SJCRH30 (cell line): ENCODE measurements at places on chromosomes 5 and 9.

GRCh38 chr5:57676222-57677098, 193.8 kb upstream of the ACTBL2 start:
- DNase-seq: no peak

GRCh38 chr5:14286007-14286406, 142.9 kb downstream of the TRIO start:
- no peak for DNase-seq

GRCh38 chr5:14322437-14323187, 179.5 kb downstream of the TRIO start:
- no peak for DNase-seq

DNA sequence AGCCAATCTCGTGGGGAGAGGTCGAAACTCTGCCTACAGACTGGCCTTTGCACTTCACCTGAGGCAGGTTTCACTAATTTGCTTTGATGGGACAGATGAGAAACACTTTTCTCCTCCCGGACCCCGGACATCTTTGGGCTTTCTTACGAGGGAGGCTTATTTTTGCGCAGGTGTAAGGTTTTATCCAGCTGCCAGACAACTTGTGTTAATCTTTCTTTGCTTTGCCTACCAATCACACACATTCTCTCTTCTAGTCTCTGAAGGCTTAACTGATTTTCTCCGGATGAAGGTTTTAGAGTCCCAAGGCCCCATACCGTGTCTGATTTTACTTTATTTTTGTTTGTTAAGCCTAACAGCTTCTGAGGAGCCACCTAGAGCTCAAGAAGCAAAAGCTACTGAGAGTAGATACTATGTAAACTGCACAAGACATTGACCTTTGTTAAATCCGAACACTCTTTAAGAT, 436 bp upstream of the EMB start:
- no peak for DNase-seq

- no peak for DNase-seq
These were observed 68.2 kb upstream of the AGXT2 start for GRCh38 chr5:35115920-35116319.

GRCh38 chr9:26458054-26458453, 434.5 kb downstream of the CAAP1 start:
- no peak for DNase-seq

GRCh38 chr5:17070647-17071046, 134.6 kb upstream of the MYO10 start:
- no peak for DNase-seq

DNA sequence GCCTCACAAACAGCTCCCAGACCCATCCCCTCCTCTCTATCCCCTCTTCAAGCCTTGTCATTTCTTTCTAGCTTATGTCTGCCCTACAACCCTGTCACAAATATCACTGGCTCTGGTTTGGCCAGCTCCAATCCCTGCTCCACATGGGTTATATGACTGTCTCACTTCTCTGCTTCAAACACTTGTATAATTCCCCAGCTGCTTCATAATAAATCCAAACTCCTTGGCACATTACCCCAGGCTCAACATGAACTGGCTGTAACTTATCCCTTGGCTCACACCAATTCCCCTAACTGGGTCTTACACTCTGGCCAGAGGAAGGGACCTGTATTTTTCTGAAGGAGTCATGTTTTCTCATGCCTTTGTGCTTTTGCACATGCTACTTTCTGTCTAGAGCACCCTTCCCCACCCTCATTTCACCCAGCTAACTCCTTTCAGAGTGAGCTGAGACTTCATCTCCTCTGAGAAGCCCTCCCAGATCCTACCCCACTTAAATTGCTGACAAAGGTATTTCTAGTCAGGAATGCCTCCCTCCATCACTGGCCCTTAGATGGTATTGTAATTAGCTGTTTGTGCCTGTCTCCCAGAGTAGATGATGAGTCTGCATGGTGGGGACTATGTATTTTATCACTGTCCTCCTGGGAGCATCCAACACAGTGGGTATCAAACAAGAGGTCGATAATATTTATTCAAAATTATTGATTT, 5.3 kb downstream of the PRXL2C start:
- DNase-seq: no peak

DNA sequence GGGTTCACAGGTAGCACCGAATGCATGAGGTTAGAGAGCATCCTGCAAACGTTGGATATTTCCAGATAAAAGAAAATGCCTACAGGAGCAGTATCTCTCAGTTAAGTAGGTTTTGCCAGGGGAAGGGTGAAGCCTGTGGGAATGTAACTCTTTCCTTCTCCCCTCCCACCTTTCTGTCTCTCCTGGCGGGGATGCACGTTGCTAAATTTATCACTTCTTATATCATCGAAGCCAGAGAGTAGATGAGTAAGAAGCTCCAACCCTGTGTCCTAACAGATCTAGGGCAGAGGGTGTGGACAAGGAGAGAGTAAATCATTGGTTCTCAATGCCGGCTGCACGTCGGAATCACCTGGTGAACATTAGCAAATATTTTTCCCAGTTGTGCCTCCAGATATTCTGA, 457.5 kb downstream of the ENC1 start:
- no peak for DNase-seq

- DNase-seq: no peak
These were observed 153.3 kb downstream of the AUH start for GRCh38 chr9:91208419-91208745.

DNA sequence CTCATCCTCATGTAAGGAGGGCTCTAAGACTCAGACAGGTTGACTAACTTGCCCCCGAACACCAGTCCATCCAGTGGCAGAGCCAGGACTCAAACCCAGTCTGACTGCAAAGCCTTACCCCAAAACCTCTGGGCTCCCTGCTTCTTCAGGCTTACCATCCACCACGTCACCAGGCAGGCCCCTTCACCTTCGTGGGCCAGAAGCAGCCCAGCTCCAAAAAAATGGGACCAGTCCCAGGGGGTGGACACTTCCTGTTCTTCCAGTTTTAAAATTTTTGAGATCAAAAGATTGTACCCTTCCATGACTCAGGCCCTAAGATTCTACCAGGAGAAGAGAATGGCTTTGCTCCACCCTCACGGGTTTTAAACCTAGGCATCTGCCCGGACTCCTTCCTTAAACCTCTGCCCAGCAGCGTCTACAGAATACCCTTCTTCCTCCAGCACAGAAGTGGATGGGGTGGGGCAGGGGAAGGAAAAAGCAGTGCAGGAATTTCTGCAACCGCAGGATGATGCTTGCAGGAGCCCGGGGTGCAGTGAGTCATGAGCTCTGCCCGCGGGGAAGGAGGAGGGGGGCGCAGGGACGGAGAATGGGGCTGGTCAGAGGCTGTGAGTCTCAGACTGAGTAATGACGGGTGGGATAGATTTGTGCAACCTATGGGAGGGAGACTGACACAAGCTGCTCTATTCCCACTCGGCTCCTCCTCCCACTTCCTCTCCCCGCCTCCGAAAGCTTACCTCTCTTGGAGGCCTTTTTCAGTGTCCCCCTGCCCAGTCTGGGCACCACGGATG, 50.4 kb upstream of the STXBP1 start:
- DNase-seq: peak; percentile 95

- no peak for DNase-seq
These were observed 760.0 kb upstream of the RIOK2 start for GRCh38 chr5:97943036-97943435.

DNA sequence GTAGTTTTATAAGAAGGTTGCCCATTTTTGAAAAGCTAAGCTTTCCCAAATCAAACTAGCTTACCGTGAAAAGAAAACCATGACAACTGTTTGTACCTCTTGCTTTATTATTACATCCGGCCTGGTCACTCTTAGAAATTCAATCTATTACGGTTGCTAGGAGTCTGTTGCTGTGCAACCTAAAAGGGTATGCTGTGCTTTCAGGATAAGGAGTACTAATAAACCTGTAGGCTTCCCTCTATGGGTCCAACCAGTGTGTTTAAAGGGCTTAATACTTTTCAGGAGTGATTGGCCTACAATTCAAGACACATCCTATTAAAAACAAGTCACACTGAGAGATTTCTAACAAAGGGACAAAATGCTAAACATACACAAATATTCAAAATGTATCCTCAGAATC, 27.1 kb downstream of the RFX3 start:
- peak; percentile 43 for DNase-seq

- DNase-seq: no peak
These were observed 43.1 kb upstream of the ELL2 start for GRCh38 chr5:96004754-96005153.

DNA sequence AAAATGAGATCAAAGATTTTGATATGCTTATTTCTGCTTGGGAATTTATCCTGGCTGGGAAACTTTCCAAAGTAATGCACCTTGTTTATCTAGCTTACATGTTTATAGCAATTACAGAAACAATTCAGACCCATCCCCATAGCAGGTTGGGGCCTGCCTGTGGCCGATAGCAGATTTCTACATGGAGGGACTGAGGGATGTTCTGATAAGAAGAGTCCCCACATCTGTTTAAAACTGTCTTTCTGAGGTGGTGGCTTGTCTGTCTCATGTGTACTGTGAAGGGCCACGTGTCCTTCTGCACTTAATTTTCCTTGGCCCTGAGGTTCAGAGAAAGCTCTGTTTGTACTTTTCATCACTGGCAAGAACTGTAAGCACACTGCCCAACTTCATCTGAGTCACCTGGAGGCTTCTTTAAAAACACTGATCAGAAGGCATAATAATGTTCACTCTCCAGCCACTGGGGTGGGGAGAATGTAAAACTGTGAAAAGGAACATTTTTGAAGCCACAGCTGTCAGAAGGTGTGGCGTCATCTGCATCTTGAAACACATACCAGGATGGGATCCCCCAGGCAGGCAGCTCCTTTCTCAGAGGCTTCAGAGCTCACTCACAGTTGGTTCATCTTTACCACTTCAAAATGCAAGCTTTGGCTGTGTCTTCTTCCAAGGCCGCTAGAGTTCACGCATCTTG, 80.3 kb downstream of the MAP1B start:
- DNase-seq: no peak

GRCh38 chr5:161498531-161498930, 48.0 kb downstream of the GABRB2 start:
- no peak for DNase-seq

DNA sequence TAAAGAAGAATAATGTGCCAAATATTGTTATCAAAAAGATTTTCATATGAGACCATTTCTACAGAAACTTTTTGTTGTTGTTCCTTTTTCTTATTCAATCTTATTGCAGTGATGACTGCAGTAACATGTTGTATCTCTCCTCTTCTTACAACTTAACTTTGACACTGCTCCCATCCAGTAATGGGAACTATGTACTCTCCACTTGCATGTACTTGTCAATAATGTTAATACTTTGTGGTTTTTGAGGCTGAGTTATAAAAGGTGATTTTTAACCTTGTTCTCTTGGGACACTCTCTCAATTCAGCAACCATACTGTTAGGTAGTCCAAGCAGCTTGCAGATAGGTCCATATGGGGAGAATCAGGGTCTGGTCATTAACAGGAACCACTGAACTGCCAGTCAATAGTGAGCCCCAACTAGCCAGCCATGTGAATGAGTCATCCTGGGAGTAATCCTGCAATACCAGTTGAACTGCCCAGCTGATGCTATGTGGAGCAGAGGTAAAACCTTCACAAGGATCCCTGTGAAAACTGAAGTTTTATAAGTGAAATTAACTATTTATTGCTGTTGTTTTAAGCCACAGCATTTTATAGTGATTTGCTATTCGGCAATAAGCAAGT, 199.6 kb upstream of the DAB2 start:
- peak; percentile 7 for DNase-seq

- DNase-seq: no peak
These were observed 76.3 kb downstream of the ZNF608 start for GRCh38 chr5:124669956-124670721.

GRCh38 chr5:15023846-15024245, 152.3 kb upstream of the ANKH start:
- DNase-seq: no peak

DNA sequence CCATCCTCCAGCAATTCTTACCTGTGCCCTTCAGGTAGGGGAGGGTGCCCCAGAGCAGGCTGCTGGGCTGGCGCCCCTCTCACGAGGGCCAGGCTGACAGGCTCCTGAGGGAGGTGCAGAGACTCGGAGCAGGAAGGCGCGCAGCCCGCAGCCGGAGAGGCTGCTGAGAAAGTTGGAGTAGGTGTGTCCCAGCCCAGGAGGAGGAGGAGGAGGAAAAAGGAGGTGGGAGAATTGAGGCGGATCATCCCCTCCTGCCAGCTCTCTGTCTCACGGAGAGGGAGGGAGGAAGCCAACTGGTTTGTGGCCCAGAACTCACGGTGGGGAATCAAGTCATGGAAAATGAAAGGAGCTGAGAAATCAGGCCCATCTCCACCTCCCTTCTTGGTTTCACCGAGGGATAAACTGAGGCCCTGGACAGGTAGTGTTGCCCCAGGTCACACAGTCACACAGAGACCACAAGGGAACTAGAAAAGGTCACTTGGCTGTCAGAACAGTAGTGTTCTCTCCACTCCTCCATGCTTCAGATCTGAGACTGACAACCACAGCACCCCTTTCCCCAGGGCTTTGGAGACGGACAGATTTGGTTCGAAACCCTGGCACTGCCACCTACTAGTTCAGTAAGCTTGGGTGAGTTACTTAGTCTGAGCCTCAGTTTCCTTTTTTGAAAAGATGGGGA, at the start of gene FAT2:
FAT2 (minus strand) TSS at position 188 of the 676 bp plus-strand sequence. CDS start 22,400 bp downstream, outside the sequence.
- DNase-seq: no peak

GRCh38 chr5:136149891-136150290, 17.2 kb downstream of the SMAD5 start:
- DNase-seq: no peak

DNA sequence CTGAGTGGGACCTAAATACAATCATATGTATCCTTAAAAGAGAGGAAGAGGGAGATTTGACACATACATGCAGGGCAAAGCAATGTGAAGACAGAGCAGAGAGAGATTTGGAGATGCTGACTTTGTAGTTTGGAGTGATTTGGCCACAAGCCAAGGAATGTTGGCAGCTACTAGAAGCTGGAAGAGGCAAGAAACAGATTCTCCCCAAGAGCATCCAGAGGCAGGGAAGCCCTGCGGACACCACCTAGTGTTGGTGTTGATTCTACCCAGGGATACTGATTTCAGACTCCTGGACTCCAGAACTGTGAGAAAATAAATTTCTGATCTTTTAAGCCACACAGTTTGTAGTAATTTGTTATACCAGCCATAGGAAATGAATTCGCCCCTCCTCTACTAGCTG, 64.9 kb upstream of the OSMR start:
- peak; percentile 33 for DNase-seq
